ENCODE measurements at places on chromosomes 7 and 10.
A peak's percentile ranks its signal among the peaks of the same experiment; 100 is the strongest.

GRCh38 chr7:12107841-12108254, 103.2 kb upstream of the TMEM106B start:
- DNase-seq: no peak

DNA sequence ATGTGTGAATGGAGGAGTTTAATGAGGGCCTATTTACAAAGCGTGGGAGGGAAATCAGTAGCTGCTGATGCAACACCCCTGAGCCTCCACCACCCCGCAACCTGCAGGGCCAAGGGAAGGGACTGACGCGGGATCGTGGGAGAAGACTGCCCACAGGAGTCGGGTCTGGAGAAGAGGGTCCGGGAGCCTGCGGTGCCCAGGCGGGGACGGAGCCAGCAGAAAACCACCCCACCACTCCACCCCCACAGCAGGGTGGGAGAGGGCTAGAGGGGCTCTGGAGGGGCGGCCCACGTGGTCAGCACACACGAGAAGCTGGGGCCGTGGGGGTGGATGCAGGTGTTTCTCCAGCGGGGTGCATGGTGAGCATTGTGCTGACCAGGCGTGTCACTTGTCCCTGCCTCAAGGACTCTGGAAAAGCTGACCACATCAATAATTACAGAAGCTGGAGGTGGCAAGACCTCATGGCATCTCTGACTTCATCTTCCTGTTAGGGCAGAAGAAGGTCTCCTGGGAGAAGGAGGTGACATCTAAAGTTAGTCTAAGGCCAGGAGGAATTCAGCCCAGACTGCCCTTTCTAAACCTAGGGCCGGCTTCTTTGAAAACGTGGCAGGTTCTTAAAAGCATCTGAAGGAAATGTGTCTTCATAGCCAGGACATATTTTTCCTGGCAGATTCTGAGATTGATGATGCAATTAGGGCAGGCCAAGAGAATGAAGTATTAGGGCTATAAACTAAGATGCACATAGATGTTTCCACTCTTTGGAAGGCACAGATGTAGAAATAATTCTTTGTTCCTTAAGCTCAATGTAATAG, 150.9 kb downstream of the RGS10 start:
- DNase-seq: no peak

DNA sequence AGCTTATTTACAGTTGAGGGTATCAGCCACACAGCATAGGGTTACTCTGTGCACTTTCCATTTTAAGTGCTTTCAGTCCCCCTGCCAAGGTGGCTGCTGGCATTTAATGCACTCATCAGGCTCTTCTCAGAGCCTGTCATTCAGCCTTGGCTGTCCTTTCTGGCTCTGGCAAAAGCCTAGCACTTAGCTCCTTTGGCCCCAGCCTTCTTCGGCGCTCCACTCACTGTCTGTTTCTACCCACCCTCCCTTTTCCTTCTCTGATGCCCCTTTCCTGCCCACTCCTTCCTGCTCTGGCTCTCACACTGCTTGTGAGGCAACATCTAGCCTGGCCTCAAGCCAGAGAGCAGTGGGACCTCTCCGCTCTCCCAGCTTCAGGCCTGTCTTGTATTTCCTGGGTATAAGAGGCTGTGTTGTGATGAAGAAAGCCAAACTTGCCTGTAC, 60.2 kb downstream of the WIPF3 start:
- DNase-seq: no peak

DNA sequence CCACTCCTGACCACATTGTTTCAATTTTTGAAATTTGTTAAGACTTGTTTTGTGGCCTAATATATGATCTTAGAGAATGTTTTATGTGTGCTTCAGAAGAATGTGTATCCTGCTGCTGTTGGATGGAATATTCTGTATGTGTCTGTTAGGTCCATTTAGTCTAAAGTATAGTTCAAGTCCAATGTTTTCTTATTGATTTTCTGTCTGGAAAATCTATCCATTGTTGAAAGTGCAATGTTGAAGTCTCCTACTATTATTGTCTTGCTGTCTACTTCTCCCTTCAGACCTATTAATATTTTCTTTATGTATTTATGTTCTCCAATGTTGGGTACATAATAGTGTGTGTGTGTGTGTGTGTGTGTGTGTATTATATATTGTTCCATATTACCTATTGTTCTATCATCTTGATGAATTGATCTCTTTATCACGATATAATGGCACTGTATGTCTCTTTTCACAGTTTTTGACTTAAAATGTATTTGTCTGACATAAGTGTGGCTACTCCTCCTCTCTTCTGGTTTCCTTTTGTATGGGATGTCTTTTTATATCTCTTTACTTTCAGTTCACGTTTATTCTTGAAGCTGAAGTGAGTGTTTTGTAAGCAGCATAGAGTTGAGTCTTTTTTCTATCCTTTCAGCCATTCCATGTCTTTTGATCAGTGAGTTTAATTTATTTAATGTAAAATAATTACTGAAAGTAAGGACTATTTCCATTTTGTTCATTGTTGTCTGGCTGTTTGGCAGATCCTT, 61.3 kb downstream of the AKR1D1 start:
- DNase-seq: no peak

- no peak for DNase-seq
Observed at GRCh38 chr7:128871050-128871449, 8.4 kb downstream of the ATP6V1F start.

DNA sequence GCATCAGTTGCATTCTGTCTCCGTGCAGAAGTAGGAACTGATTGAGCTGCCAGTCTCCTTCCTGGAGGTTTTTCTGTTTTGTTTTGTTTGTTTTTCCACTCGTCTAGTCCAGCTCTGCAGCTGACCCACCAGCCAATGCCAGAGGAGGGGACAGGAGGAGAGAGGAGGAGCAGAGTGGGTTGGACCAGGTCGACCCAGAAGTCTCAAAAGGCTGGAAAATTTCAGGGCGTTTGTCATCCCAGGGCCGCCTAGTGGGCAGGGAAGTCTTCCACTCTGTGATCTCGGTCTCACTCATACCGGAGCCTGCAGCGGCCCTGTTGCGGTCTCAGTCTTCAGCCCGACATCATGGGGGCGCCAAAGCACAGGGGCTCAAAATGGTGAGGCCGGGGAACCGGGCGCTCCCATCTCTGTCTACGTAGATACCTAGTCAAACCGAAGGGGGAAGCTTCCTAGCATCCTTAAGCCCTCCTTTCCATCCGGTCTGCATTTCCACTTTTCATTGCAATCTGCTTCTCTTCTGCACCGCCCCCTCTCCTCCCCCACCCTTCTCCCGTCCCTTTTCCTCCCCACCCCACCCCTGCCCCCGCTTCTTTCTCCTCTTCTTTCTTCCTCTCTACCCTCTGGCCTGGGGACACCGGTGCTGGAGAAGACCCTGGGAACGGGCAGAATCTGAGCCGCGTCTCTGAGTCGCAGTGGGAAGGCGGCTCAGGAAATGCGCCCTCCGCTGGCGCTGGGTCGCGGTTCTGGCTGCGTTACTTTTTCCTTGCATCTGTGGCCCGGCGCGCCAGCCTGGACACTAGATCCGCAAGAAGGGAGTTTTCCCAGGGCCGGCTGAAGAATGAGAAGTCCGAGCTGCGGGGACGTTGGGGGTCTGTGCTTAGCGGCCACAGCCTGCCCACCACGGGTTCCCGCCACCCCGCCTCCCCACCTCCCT, 16.2 kb upstream of the PAX2 start:
- DNase-seq: no peak

DNA sequence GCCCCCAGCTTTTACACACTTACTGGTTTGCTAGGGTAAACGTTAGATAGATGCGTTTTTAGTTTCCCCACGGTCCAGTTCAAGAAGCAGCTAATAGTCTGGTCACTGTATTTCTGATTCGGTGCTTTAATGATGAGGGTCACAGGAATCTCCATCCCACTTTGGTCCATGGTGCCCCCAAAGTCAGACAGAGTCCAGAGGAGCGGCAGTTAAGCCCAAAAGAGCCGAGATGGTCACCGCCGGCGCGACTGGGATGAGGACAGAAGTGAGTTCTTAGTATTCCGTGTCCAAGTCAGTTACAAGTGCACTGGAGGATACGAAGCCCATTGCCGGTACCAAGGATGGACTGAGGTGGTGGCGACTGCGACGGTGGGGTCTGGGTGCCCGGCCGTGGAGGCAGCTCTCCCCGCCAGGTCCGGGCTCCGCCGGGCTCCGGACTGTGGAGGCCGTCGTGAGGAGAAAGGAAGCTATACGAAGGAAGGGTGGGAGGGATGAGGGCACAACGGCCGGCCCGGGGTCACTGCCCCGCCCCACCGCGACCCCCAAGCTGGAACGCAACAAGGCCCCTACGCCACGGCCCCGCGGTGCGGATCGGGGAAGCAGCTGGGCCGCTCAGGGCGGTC, 663 bp downstream of the HERPUD2 start:
- DNase-seq: peak; percentile 6

DNA sequence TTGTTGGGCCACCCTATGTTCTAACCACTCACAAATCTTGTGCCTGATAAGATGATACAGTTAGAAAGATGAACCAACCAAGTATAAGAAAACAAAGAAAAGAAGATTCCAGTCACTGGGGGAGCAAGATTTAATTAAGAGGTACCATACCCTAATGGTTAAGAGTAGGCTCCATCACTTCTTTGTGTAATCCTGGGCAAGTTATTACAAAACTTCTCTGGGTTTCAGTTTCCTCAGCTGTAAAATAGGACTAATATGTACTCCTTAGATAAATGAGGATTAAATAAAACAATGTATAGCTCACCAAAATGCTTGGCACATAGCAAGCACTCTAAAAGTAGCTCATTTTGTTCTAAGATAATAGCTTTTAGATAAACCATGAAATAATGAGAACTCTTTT, 58.5 kb downstream of the ATAD1 start:
- no peak for DNase-seq

DNA sequence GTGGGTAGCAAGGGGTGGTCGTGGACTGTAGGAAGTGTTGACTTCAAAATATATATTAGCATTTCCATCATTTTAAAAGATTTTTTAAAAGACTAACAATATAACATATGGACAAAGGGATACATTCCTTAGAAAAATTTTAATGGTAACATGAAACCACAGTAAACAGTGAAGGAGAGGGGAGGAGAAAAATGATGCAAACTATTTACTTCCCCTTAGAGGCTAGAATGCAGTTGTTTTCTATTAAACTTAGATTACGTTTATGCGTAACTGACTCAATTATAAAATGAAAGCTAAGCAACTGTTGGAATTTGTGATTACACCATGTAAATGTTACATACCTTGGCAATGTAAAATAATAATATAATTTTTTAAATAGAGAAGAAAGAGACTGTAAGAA, 41.3 kb downstream of the CALD1 start:
- DNase-seq: no peak

DNA sequence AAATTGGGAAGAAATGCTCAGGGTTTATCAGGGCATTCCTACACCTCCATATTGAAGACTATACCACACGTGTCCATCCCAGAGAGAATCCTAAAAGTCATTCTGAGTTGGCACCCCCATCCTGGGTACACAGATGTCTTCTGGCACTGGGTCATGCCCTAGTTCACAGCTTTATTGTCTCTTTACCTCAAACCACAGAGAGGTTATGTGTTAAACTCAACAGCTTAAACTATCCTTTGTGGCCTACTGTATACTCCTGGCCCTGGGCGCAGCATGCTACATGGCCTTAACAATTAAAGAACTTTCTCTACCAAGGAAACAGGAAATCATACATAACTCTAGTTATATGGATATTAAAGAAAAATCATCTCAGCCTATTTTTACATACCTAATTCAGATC, 115.6 kb upstream of the SEM1 start:
- DNase-seq: no peak

DNA sequence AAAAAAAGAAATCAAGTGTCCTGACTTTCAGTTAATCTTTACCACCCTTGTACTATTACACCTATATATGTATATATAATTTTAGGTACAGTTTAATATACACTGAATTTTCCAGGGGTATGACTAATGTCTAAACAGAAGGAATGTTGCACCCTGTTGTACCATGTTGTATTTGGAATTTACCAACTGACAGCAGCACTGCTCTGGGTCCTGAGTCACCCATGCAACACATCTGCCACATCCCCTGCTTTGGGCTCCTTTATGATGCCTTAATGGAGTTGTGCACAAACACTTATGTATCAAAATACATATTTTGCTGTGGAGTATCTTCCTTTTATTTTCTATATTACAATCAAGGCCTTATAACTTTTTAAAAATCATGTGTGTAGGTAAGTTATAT, 21.2 kb downstream of the YAE1 start:
- DNase-seq: no peak

GRCh38 chr10:97563337-97563736, 9.2 kb upstream of the ANKRD2 start:
- no peak for DNase-seq

DNA sequence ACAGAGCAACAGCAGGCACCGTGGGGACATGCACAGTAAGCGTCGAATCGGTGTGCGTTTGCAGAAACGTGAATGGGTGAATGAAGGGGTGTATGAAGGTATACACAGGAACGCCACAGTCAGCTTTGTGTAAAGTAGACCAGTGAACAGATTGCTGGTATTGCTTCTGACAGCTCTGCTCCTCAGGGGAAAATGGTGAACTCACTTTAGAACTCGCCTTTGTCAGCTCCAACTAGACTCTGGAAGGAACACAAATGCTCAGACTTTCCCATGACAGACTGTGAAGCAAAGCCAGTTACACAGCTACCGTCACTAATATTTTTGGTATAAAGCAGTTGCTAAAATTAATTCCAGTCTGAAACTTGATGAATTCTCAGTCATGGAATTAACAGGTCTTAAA, 78.9 kb downstream of the CUX1 start:
- DNase-seq: no peak

- DNase-seq: no peak
Observed at GRCh38 chr7:66826649-66827048, 86.1 kb downstream of the RABGEF1 start.

DNA sequence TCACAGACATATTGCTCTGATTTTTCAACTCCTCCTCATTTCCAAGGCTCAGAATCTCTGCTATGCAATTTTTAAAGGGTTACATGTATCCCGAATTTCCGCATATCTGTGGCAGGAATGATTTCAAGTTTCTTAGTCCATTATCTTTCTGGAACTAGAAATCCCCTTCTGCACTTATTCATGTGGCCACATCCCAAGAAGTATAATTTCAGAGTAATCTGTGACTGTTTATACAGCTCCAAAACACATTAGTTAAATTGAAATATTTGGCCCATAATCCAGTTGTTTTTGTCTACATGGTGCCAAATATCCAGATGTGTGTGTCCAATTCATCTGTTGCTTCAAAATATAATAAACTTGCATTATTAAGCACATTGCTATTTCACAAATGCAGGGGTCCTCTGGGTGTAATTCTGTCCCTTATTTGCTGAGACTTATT, 271.2 kb downstream of the ARHGAP12 start:
- no peak for DNase-seq

- DNase-seq: no peak
Observed at GRCh38 chr10:72277340-72277995, 3.7 kb downstream of the DDIT4 start.

GRCh38 chr10:80737209-80737608, 199.5 kb downstream of the SH2D4B start:
- DNase-seq: no peak

Measured in prostate gland (tissue), 2 donors.